ENCODE measurements at places on chromosomes 2 and 18.

DNA sequence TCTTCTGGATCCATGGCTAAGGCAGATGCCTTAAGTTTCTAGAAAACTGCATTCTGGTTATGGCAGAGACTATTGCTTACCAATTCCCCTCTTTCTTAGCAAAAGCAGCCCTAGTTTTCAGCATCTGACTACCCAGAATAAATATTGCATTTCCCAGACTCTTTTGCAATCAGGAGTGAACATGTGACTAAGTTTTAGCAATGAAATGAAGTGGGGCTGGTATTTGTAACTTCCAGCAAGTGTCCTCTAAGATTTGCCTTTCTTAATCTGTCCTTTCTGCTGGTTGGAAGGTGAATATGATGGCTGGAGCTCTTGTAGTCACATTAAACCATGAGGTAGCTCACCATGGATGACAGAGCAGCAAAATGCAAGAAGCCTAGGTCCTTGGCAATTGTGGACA lies 132.9 kb upstream of the PKDCC start:
- no peak for DNase-seq

DNA sequence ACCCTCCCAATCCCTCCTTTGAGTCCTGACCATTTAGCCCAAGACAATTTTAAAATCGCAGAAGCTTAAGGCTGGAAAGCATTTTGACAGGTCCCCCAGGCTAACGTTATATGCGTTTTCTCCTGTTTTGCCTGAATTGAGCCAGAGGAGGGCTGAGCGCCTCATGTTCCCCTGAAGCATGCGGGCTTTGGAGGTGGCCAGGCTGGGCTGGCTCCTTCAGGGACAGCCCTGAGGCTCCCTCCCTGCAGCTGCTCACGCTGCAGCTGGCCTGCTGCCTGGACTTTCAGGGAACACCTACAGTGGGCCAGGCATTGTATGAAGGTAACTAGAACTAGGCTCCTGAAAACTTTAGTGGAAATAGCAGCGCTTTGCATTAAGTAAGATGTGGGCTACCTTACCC lies 179.2 kb downstream of the ACKR3 start:
- DNase-seq: no peak

GRCh38 chr18:3260995-3261372 lies 949 bp upstream of the MYL12B start:
- no peak for DNase-seq

DNA sequence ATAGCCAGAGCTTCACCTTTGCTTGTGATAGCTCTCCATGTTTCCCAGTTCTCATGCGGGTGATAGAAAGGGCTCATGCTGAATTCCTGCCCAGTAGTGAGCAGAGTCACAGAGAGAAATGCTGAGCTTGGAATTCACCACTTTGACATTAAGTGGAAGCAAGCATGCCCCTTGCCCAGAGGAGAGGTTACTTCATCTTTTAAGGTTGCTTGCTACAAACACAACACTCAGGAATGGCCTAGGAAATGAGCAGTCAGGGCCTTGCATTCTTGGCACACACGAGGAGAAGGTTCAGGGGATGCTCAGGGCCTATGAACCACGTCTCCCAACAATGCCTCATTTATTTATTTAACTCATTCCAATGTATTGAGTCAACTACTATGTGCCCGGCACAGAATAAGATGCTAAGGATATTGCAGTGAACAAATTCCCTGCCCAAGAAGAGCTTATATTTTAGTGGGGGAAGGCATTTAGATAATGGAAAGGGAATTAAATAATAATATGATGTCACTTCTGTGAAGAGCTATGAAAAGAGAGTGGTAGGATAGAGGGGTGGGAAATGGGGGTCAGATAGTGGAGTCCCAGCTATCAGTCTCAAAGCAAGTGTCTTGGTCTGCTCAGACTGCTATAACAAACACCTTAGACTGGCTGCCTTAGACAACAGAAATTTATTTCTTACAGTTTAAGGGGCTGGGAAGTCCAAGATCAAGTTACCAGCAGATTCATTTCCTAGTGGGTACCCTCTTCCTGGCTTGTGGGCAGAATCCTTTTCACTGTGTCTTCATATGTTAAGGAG lies 42.1 kb downstream of the DDX18 start:
- peak; percentile 81 for DNase-seq

DNA sequence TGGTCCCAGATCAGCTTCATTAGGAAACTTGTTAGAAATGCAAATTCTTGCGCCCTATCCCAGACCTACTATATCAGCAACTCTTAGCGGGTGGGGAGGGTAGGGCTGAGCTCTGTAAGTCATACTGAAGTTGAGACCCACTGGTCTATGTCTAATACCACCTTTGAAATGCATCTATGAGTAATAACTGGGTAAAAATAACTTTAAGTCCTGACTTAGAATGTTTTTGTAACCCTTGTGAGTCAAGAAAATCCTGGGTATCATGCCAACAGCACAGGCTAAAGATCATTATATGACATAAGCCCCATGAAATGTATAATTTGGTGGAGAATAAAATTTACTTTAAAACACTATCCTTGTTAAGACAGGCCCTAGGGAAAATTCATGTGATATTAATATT lies 41.4 kb downstream of the PRKD3 start:
- peak; percentile 45 for DNase-seq

- no peak for DNase-seq
Measured at GRCh38 chr18:22031611-22032010, 137.8 kb upstream of the GATA6 start.

GRCh38 chr18:62088156-62088555 lies 98.7 kb downstream of the PIGN start:
- DNase-seq: peak; percentile 2

GRCh38 chr18:10201659-10202058 lies 252.8 kb upstream of the APCDD1 start:
- no peak for DNase-seq

- no peak for DNase-seq
Measured at GRCh38 chr18:55861266-55861665, 273.3 kb upstream of the TCF4 start.

- DNase-seq: no peak
Measured at GRCh38 chr2:230942920-230943896, 18.2 kb upstream of the GPR55 start.
